ENCODE measurements at places on chromosomes 2 and 18.

DNA sequence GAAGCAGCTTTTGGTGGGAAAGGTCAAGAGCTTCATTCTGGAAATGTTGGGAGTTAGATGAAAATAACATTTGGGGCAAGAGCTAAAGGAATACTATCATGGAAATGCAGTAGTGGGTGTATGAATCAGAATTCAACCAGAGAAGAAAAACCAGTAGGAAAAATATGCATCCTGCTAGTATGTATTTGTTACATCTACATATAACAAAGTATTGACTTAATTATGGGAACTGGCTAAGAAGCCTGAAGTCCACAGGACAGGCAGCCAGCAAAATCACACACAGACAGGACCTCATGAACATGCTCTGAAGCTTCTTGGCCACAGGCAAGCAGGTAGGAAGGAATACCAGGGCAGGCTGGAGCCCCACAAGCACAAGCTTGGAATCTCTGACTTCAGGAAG, 185.8 kb downstream of the FBXO15 start:
- no peak for DNase-seq

- DNase-seq, result no peak
Measured at GRCh38 chr2:200177971-200178911, 128.3 kb upstream of the SPATS2L start.

DNA sequence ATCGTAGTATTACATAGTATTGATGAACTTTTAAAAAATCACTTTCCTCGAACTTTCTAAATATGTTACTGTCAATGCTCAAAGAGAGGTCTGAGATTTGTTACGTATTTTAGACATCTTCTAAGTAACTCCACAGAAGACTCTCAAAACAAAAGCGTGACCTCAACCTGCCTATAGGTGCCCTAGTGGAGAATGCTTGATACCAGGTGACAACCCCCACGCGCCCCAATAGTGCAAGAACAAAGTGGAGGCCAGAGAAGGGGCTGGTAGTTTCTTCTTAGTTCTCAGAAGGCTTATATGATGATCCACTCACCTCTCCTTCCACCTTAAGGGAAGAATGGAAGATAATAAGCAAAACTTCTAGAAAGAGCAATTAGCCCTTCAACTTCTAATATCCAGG, 102.6 kb downstream of the ANKRD44 start:
- no peak for DNase-seq

- DNase-seq, result no peak
Measured at GRCh38 chr18:21672521-21673267, 31.9 kb downstream of the ABHD3 start.

DNA sequence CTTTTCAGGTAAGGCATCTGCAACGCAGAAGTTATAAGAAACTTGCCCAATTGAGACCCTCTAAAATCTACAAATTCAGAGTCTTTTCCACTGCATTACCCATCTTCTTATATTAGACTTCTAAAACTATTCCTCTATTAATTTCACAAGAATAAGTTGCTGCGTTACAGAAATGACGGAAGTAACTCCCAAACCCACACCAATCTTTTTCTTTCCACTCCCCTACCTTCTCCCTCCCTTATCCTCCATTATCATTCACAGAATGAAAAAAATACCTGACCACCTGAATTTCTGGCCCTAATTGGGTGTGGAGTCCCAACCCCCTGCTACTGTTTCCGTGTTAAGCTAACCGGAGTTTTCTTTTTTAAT, 689 bp downstream of the RPRD1A start:
- no peak for DNase-seq

DNA sequence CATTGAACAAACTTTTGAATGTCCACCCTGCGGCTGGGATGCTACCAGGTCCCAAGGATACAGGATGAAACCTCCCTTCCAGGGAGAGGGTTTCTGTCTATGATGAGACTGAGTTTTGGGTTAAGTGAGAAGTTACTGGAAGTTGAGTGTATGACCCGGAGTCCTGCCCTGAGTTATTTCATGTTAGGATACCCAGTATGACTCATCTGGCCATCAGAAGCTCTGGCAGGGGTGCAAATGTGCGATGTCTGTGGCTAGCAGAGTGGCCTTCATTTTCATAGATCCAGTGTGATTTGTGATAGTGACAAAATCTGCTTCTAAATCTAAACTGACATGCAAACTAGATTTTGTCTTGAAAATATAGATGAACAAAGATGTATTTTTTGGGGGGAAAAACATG, 55.3 kb downstream of the KCTD1 start:
- no peak for DNase-seq

GRCh38 chr2:106849253-106849652, 36.7 kb downstream of the ST6GAL2 start:
- no peak for DNase-seq

DNA sequence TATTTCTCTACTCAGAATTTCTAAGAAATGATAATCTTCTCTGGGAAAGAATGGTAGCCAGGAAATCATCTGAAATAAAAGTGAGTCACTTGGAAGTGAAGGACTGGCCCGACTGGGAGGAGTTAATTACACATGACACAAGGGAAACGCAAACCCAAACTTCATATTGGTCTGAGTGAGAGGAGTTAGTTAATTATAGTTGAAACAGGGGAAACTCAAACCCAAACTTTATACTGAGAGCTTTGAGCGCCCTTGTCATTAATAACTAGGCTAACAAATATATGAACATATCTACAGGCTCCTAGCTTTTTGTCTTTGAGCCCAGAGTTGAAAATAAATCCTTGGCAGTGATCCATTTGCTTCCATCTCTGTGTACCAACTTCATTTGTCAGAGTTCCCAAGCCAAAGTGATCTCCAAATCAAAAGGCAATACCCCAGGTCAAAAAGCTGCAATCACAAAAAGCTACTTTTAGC, 187.8 kb upstream of the COL3A1 start:
- DNase-seq, result peak; percentile 50

DNA sequence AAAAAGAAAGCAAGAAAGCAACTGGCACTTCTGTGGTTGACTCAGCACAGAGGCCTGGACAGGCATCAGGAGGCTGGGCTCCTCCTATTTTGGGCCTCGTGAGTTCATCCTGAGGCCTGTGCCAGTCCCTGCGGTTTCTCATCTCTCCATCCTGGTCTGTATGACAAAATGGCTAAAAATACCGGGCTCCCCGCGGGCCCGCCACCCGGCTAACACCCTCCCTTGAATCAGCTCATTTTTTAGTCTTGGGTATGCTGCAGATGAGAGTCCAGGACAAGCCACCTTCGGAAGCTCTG, 62.3 kb upstream of the YWHAQ start:
- no peak for DNase-seq

GRCh38 chr18:35326695-35327387, 17.4 kb downstream of the ZNF24 start:
- no peak for DNase-seq

GRCh38 chr2:234981197-234982095, 29.6 kb downstream of the SH3BP4 start:
- DNase-seq, result no peak

DNA sequence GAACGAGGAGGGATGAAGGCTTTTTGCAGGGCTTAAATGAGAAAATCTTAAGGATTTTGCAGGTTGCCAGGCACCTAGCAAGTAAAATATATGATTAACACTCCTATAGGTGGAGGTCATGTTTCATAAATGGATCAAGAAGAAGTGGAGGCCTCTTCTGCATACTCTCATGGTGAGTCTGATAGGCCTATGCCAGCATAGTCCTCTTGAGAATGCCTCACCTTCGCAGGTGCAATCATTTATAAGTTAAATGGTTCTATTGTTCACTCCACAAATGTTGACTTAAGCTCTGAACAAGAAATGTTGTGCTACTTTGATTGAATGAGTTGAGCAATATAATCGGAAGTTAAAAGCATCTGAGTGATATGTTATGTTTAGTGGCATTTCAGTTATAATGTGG, 12.1 kb downstream of the LRRTM1 start:
- no peak for DNase-seq

GRCh38 chr2:236974148-236974547, 111.5 kb upstream of the COPS8 start:
- DNase-seq, result no peak

DNA sequence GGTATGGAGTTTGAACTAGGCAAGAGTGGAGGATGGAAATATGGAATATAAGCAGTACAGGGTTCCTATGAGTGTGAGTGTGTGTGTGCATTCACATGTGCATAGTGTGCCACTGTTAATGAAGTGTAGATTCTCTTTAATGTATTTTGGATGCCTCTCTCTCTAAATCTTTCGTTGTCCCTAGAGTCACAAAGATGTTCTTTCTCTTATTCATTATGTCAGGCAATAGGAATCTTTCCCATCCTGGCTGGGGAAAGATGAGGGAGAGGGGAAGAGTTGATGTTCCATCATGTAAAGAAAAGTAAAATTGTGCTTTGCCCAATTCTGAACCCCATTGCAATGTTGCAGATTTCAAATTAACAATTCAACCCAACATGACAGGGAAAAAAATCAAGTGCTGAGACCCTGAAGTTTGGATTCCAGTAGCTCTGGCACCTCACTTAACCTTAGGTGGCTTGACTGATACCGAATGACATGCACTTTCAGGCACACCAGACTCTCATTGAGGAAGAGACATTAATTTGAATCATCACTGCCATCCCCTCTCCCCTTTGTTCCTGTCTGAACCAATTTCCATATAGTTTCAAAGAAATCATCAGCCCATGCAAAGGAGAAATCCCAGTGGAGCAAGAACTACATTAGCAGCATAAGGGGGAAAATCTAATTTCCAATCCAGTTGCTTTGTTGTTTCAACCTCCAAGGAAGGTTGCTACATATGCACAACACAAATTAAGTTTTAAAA, 28.0 kb downstream of the KLF7 start:
- DNase-seq, result no peak

DNA sequence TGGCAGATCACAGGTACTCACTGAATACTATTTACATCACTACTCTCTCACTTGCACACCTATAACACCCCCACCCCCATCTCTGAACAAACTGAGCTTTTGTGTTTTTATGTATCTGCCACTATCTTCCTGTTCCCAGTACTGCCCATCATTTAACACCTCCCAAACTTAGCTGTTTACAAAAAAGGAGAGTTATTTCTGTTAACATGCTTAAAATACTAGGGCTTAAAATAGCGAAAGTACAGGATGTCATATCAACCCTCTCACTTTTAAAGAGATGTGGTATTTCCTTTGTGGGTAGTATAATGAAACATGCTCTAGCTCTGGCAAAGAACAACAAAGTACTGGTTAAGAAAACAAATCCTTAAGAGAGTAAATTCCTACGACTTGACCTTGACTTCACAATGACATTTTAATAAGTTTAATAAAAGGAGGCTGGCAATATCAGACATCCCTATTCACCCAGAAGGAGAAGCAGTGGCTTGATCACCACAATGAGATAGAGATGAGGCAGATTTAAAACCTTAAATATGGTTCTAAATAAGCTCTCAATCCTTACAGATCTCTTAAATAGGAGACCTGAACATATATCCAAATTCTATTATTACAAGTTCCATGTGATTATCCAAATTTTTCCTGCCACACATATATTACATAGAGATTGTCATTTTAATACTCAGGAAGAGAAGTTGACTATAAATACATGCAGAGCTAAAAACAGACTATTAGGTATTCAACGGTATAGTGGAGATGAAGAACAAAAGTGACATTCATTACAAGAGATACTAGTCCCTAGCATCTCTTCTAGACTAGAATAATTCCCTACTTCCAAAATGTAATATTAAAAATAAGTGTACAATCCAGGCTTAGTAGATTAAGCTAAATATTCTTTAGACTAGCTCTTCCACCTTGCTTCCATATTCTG, 36.9 kb downstream of the TRAK2 start:
- no peak for DNase-seq

DNA sequence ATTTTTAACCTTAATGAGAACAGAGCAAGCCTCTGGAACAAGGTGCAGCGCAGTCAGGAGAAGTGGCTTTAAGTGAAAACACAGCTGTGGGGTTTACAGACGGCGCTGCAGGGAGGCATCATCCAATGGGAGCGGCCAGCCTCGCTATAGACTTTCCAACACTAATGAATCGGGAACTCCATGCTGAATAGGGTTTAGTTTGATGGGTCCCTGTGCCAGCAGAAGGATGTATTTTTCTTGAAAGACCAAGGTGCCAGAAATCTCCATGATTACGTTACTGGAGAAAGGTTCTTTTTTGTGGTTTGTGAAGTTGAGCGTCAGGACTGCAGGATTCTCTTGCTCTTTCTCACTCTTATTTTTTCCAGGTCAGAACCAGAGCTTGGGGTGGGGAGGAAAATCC, 87.9 kb upstream of the ALPP start:
- no peak for DNase-seq

- no peak for DNase-seq
Measured at GRCh38 chr2:140422759-140423158, 1642.6 kb upstream of the NXPH2 start.

GRCh38 chr2:231708773-231709635, 679 bp downstream of the PTMA start:
- DNase-seq, result no peak

- no peak for DNase-seq
Measured at GRCh38 chr2:45483997-45484396, 127.1 kb downstream of the SRBD1 start.

DNA sequence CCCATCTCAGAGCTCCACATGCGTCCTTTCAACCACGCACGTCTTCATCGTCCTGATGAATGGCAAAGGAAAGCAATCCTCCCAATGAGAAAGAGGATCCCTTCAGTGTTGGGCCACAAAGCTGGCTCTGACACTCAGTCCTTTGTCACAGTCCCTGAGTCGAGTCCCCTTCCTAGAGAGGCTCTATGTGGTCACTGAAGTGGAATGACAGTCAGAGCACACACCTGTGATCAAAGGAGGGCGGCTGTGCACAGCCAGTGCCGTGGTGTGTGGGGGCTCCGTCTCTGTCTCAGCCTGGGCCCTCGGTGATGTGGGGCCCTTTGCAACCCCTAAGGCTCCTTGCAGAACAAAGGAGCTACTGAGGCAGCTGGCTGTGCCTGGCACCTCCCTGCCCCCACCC, 157.3 kb upstream of the APCDD1 start:
- no peak for DNase-seq

GRCh38 chr2:218863021-218863520, 3.5 kb downstream of the WNT6 start:
- DNase-seq, result no peak

DNA sequence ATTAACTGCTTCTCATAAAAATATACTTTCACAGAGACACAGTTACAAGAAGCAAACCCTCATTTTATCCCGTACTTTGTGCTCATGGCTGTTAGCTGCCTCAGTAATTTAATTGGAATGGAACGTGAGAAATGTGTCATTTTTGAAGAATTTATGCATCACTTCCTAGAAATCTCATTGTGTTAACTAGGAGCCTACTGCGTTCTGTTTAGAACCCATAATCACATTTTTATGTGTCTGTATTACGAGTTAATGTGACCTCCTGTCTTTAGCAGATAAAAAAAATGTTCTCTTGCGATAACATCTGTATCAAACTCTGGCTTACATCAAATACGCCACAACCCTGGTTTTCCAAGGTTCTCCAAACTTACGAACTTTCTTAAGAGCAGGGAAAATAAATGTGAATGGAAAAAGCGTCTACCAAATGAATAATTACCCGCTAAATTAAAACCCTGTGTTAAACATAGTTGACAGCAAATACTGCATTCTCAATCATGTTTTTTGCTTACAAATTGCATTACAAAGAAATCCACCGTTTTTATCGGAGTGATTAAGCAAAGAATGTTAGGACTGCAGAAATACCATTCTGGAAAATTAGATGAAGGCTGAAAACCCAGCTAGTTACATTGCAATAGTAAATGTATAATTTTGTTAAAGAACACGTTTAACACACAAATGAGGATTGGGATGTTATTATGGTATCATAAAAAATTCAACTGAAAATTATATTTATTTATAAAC, 12.1 kb upstream of the GBX2 start:
- DNase-seq, result no peak

GRCh38 chr2:134681201-134681600, 37.6 kb downstream of the TMEM163 start:
- DNase-seq, result no peak

- DNase-seq, result no peak
Measured at GRCh38 chr2:222912117-222912516, 51.3 kb downstream of the ACSL3 start.

All from NCI-H1105 treated with DMSO at 0.1 percent for 48 hours (cell line).